ENCODE measurements at places on chromosomes 4 and X. TPM values are rescaled to one million over a fixed set of nuclear protein-coding genes. Genes with fewer than 3 reads are reported as not detected.

CLGN gene
- 1.9 TPM for total RNA-seq

DNA sequence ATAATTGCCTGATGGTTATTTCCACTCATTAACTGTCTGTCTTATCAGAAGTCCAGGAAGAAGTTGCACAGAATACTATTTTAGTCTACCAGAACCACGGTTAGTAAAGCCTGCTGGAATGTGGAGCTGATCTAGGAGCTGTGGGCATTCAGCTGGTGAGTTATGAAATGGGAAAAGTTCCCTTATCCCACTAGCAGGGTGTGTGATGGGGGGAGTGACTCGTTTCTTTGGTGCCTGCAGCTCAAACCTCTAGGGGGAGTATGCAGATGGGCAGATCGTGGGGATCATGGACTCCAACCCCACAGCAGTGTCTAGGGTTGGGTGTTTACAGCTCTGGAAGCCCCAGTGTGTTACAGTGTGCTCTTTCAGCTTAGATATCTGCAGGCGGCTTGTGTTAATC is 305.7 kb upstream of the BOD1L1 start:
- DNase-seq, result no peak

- DNase-seq, result no peak
These were observed 8.1 kb upstream of the ARX start for GRCh38 chrX:25023908-25024307.

DNA sequence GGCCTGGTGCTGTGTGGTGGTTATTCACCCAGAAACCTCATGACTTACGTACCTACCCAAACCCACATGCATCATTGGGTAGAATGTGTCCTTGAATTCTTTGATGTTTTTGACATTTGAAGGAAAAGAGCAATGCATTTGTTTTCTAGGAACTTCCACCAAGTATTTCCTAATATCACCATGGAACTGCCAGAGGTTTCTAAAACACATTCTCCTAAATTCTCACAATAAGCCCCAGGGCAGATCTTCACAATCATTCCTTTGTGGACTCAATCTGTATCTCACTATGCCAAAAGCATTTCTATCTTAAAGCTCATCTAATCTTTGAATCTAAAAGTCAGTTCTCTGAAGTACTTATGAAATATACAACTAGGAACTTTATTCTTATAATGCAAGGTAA is 8.3 kb upstream of the ODAM start:
- no peak for DNase-seq

GRCh38 chr4:79796948-79797347 is 276.1 kb downstream of the ANTXR2 start:
- no peak for DNase-seq
